AG08396 (cell line): ENCODE measurements at places on chromosomes 6 and 20.
A peak's percentile ranks its signal among the peaks of the same experiment; 100 is the strongest.

- DNase-seq, result no peak
Measured at GRCh38 chr6:17484201-17484849, 90.9 kb downstream of the CAP2 start.

- peak; percentile 38 for DNase-seq
Measured at GRCh38 chr20:23995905-23996666, 7.5 kb upstream of the GGTLC1 start.

DNA sequence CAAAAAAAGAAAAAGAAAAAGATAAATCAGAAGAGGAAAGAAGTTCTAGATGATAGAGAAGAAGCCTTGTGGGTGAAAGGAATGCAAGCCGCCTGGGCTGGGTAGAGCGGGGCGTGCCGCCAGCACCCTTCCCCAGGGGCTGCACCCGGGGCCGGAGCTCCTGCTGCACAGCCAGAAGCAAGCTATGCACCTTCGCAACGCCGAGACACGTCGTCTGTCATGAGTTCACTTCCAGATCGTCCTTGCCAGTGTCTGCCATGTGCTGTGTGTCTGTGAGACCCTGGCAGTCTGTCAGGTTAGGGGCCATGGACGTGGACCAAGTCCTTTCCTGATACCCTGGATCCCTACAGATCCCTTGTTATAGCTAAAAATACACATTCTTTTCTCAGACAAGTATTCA, 25.5 kb upstream of the ADRM1 start:
- no peak for DNase-seq

- DNase-seq, result no peak
Measured at GRCh38 chr6:33761581-33761921, 14.8 kb upstream of the IP6K3 start.

- peak; percentile 92 for DNase-seq
Measured at GRCh38 chr6:3023663-3024483, 24.2 kb downstream of the NQO2 start.

DNA sequence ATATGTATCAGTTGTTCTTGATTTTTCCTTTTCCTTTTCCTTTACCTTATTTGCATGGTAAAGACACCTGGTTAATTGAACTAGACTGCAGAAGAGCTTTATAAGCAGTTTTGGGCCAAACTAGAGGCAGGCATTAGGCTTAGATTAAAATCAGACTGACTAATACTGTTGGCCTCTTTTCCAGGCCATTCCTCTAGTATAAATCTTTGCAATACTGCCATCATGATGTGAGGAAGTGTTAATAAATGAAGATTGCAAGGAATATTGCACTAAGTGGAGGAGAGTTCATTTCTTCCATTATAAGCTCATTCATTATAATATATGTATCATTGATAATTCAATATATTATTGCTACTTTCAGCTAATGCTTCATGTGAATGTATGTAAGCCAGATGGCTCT, 163.8 kb downstream of the MMUT start:
- no peak for DNase-seq

DNA sequence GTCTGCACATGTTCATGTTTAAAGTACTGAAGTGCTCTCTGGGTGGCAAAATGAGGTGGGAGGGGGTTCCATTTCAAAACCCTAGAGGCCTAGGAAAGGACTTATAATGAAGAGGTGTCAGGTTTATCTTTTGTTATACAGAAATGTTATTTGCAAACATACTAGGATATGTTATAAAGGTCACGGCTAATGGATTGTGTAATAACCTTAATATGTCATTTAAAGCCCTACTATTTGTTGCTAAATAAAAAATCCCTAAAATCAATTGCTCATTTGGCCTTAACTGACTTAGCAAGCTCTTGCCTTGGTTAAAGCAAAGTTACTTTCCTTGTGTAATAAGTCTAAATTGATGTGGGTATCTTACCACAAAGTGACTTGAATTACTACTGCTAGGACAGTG, 8.8 kb downstream of the NKX2-4 start:
- DNase-seq, result no peak

- no peak for DNase-seq
Measured at GRCh38 chr6:35165630-35166071, 24.5 kb upstream of the TCP11 start.

- DNase-seq, result peak; percentile 26
Measured at GRCh38 chr6:946546-946945, 253.6 kb upstream of the EXOC2 start.

GRCh38 chr6:155154158-155154830, 109.5 kb upstream of the CLDN20 start:
- DNase-seq, result peak; percentile 65

GRCh38 chr6:125310994-125311649, 9.4 kb upstream of the HDDC2 start:
- peak; percentile 42 for DNase-seq

GRCh38 chr20:64257107-64257757, 1.7 kb downstream of the PCMTD2 start:
- DNase-seq, result no peak

- no peak for DNase-seq
Measured at GRCh38 chr20:22383156-22383555, 201.2 kb downstream of the FOXA2 start.

DNA sequence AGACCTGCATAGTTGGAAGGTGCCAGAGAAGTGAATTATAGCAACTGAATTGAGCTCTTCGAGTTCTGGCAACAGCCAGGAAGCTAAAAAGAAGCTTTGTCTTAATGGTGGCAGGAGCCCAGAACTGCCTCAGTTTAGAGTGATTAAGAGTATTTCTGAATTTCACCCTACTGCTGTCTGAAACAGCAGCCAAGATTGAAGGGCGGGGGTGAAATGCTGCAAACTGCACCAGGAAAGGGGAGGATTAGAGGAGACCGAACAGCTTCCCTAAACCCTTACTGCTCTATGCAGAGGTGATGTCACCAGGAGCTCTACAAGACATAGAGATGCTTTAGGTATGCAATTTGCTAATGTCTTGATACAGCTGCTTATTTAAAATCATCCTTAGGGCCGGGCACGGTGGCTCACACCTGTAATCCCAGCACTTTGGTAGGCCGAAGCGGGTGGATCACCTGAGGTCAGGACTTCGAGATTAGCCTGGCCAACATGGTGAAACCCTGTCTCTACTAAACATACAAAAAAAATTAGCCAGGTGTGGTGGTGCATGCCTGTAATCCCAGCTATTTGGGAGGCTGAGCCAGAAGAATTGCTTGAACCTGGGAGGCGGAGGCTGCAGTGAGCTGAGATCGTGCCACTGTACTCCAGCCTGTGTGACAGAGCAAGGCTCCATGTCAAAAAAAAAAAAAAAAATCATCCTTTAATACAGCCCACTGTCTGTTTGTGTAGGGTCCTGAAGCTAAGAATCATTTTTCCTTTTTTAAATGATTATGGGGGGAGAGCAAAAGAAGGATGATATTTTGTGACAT, 91.7 kb upstream of the IYD start:
- DNase-seq, result no peak

- no peak for DNase-seq
Measured at GRCh38 chr6:96065213-96065612, 49.4 kb downstream of the FUT9 start.

DNA sequence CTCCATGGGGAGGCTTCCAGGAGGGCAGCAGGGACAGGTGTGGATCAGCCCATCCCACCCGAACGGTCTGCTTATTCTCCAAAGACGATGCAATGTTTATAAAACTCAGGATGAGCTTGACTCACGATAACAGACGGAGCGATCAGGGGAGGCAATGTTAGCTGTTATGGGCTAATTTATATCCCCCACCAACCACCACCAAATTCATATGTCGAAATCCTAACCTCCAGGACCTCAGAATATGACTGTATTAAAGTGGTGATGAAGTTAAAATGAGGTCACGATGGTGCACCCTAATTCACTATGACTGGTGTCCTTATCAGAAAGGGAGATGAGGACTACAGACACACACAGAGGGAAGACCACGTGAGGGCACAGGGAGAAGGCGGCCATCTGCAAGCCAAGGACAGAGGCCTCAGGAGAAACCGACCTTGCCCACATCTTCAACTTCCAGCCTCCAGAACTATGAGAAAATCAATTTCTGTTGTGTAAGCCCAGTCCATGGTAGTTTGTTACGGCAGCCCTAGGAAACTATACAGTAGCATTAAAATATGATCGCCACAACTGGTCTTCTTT, 7.0 kb downstream of the ADTRP start:
- no peak for DNase-seq

- DNase-seq, result no peak
Measured at GRCh38 chr20:30488941-30489613, 768.4 kb upstream of the DEFB115 start.

GRCh38 chr6:6586167-6586566, 2.4 kb upstream of the LY86 start:
- no peak for DNase-seq

GRCh38 chr6:140711019-140711613, 1336.7 kb upstream of the CITED2 start:
- DNase-seq, result no peak
